CD4-positive, alpha-beta T cell (primary cell): ENCODE measurements at places on chromosomes 1 and 21. TPM values are rescaled to one million over a fixed set of nuclear protein-coding genes. Genes with fewer than 3 reads are reported as not detected.
A peak's percentile ranks its signal among the peaks of the same experiment; 100 is the strongest.

DNA sequence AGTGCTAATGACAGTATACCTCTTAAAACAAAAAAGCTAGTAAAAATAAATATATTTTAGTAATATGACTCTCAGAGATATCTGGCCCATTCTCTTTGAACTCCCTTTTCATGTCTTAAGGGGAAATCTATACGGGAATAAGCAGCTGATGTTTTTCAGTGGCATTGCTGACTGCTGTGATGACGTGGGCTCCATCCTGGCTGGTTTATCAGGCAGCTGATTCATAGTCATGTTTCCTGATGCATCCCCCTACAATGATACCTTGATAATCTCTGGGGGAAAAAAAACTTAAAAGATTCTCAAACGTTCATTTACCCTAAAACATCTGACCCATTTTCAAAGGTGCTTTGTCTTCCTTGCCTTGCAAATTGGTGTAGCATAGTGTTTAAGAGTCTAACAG, 53.8 kb downstream of the ABCA4 start:
- H3K27me3 ChIP-seq: no peaks in the 10 kb centered on the region
- no peaks in the 10 kb centered on the region for H3K4me1 ChIP-seq
- DNase-seq: no peak
- no peaks in the 10 kb centered on the region for H3K36me3 ChIP-seq
- no peak overlapping the region for H3K4me3 ChIP-seq

- peaks cover 34% of the 10 kb centered on the region for H3K27me3 ChIP-seq
- H3K4me3 ChIP-seq: peak overlapping the region; percentile 34
- DNase-seq: no peak
- H3K36me3 ChIP-seq: no peaks in the 10 kb centered on the region
- H3K4me1 ChIP-seq: peaks cover 17% of the 10 kb centered on the region
Observed at GRCh38 chr1:65146908-65147423, 1.0 kb upstream of the AK4 start.

DNA sequence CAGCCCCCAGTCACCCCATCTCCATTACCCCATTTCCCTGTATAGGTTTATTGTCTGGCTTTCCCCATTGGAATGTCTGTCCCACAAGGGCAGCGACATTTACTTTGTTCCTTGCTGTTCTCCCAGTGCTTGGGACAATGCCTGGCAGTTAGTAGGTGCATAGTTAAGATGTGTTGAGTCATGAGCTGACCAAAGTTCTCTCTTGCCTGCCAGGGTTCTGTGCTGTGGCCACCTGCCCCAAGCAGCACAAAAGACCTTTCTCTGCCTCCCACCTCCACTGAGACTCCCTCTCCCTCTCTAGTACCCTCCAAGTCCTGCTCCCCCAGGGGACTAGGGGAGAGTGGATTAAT, 40.0 kb downstream of the TMCO4 start:
- no peak for DNase-seq
- no peak overlapping the region for H3K27ac ChIP-seq
- no peaks in the 10 kb centered on the region for H3K4me1 ChIP-seq

The SH2D2A gene
- total RNA-seq: 51.8 TPM

GRCh38 chr1:2607641-2608091, 21.1 kb downstream of the PRXL2B start:
- H3K27ac ChIP-seq: no peak overlapping the region
- DNase-seq: no peak
- peaks cover 3% of the 10 kb centered on the region for H3K4me1 ChIP-seq
- no peaks in the 10 kb centered on the region for H3K27me3 ChIP-seq
- H3K36me3 ChIP-seq: no peaks in the 10 kb centered on the region

GRCh38 chr1:81540216-81540615, 260.5 kb upstream of the ADGRL2 start:
- no peaks in the 10 kb centered on the region for H3K36me3 ChIP-seq
- H3K27me3 ChIP-seq: no peaks in the 10 kb centered on the region
- no peak for DNase-seq
- no peak overlapping the region for H3K4me3 ChIP-seq

GRCh38 chr1:94803517-94804441, 16.4 kb upstream of the SLC44A3 start:
- H3K4me3 ChIP-seq: no peak overlapping the region
- H3K4me1 ChIP-seq: peaks cover 5% of the 10 kb centered on the region
- no peaks in the 10 kb centered on the region for H3K36me3 ChIP-seq

DNA sequence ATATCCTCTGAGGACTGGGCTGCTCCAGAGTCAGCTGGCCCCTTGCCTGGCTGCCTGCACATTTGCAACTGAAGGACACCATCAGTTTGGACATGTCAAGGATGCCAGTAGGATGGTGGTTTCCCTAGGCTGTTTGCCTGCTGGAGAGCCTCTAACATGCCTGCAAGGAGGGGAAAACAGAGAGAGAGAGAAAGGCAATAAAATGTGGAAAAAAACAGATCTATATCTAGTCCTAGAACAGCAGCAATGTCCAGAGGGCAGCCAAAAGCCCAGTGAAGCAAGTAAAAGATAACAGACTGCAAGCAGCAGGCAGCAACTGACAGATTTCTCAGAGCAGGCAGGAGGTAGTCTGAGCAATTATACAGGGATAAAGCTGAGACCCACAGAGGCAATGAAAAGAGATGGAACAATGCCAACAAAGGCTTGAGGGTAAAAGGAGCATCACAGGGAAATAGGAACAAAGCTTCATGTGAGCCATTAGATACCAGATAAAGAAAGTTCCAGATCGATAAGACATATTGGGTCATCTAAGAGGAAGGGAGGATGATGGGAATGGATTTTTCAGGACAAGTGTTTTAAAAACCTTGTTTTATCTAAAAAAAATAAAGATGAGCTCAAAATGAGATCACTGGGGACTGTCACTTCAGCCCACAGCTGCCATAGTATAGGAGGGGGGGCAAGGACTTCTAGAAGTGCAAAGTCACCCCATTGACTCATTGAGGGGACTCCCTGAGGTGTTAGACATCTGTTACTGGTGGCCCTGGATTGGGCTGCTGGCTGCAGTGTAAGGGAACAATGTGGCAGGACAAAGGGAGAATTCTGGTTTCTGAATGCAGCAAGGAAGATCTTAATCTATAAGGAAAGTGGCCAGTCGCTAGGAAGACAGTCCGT, 38.6 kb upstream of the GADD45A start:
- H3K4me1 ChIP-seq: no peaks in the 10 kb centered on the region
- no peak overlapping the region for H3K27ac ChIP-seq
- no peak overlapping the region for H3K4me3 ChIP-seq
- no peaks in the 10 kb centered on the region for H3K36me3 ChIP-seq

DNA sequence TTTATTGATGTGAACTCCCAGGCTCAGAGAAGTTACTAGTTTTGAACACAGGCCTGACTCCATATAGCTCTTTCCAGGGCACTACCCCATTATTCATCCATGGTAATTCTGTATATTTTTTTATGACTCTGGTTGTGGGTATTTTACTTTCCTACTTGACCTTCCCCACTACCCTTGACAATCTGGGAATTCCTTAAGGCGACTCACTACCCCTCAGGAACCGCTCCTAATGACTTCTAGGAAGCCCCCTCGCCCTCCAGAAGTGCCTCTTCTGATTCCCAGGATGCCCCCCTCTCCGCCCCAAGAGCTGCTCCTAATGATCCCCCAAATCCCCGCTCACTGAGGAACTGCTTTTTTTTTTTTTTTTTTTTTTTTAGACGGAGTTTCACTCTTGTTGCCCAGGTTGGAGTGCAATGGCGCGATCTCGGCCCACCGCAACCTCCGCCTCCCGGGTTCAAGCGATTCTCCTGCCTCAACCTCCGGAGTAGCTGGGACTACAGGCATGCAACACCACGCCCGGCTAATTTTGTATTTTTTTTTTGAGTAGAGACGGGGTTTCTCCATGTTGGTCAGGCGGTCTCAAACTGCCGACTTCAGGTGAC, 972 bp upstream of the KDM4A start:
- H3K27ac ChIP-seq: no peak overlapping the region
- peak overlapping the region; percentile 91 for H3K4me3 ChIP-seq
- H3K36me3 ChIP-seq: peaks cover 11% of the 10 kb centered on the region
- no peak for DNase-seq

DNA sequence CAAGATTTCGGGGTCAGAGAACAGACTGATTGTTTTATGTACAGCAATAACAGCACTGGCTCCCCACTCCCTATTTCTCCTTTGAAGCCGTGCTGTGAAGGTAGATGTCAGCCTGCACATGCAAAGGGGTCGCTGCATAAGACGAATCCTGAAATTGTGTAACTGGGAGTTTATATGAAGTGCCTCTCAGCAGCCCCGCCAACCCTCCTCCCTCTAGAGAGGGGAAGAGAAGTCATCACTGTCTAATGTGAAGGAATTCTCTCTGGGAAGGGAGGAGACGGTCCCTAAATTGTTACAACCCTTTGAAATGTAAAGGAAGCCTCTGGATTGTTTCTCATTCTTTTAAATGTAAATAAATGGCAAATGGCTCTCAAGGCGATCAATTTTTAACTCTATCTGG, 545.3 kb downstream of the PLA2G4A start:
- no peak for DNase-seq
- H3K27ac ChIP-seq: no peak overlapping the region

The SLAMF9 gene
- not detected for total RNA-seq

The LINGO4 gene
- total RNA-seq: 0.06 TPM

DNA sequence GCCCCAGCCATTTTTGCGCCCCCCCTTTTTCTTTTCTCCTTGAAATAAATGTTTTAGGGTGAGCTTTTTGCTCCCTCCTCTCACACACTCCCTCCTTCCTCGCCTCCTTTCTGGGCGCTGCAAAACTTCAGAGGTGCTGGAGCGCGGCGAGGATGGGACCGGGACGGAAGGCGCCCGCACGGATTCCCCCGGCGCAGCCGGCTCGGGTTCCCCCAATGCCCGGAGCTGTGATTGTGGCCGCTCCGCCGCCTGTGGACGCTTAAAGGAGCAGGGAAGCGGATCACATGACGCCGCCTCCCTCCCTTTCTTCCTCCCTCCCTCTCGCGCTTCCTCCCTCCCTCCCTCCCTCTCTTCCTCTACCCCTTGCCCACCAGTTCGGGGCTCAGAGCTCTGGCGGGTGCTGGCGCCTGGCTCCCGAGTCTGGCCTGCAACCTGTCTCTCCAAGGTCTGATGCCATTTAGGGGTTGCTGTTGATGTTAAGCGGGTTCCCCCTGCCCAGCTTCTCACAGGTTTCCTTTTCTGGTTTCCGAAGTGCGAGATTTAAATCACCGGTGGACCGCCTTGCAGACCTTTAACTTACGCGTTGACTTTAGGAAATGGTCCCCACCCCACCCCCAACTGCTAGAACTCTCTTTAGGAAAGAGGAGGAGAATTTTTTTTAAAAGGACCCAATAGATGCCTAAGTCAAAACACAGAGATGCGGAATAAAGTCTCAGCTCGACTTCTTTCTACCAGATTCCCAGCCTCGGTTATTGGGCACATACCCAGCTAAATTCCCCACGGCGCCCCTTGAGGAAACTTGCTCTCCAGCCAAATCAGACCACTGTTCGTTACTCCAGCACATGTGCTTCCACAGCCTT, at the start of gene WLS:
TSS of gene WLS (minus strand) at position 235 of the 860 bp plus-strand sequence. CDS start at position 11, 224 bp downstream.
- H3K27me3 ChIP-seq: peaks cover 53% of the 10 kb centered on the region
- H3K36me3 ChIP-seq: no peaks in the 10 kb centered on the region
- no peak within 1 kb of the TSS for H3K27ac ChIP-seq
- peaks cover 4% of the 10 kb centered on the region for H3K4me1 ChIP-seq
- DNase-seq: peak; percentile 13
- peak within 1 kb of the TSS; percentile 12 for H3K4me3 ChIP-seq

The SAMD11 gene
- not detected for total RNA-seq

- H3K36me3 ChIP-seq: no peaks in the 10 kb centered on the region
- no peaks in the 10 kb centered on the region for H3K4me1 ChIP-seq
- DNase-seq: no peak
- H3K27me3 ChIP-seq: no peaks in the 10 kb centered on the region
- H3K4me3 ChIP-seq: no peak overlapping the region
Observed at GRCh38 chr1:190049314-190049713, 428.4 kb downstream of the BRINP3 start.

GRCh38 chr1:114112775-114113174, 40.9 kb downstream of the SYT6 start:
- H3K4me1 ChIP-seq: peaks cover 15% of the 10 kb centered on the region
- no peak overlapping the region for H3K4me3 ChIP-seq
- no peaks in the 10 kb centered on the region for H3K36me3 ChIP-seq
- peaks cover 2% of the 10 kb centered on the region for H3K27me3 ChIP-seq
- no peak overlapping the region for H3K27ac ChIP-seq
- DNase-seq: no peak

GRCh38 chr1:75967719-75968118, 35.5 kb upstream of the ASB17 start:
- no peak for DNase-seq
- H3K4me1 ChIP-seq: no peaks in the 10 kb centered on the region
- H3K36me3 ChIP-seq: no peaks in the 10 kb centered on the region
- no peak overlapping the region for H3K4me3 ChIP-seq
- H3K27ac ChIP-seq: no peak overlapping the region

The S100A3 gene
- not detected for total RNA-seq

DNA sequence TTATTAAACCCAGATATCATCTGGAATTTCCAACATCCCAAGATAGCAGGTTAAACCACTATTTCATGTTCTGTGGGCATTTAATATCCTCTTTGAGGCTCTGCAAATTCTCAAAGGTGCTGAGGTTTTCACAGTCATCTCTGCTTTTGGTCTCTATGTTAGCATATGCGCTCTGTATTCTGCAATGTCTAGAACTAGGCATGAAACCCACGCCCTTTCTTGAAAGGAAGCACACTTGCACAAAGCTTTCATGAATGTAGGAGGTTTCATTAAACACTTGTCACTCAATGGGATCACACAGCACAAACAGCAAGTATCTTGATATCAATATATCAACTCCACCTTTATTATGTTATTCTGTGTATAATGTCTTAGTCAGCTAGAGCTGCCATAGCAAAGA, 172.0 kb upstream of the USP24 start:
- H3K27me3 ChIP-seq: no peaks in the 10 kb centered on the region
- H3K4me1 ChIP-seq: no peaks in the 10 kb centered on the region
- H3K4me3 ChIP-seq: no peak overlapping the region
- no peak overlapping the region for H3K27ac ChIP-seq
- H3K36me3 ChIP-seq: no peaks in the 10 kb centered on the region

GRCh38 chr1:39145331-39145965, 59.0 kb upstream of the MACF1 start:
- H3K4me1 ChIP-seq: no peaks in the 10 kb centered on the region
- no peak for DNase-seq
- H3K27ac ChIP-seq: no peak overlapping the region

The CCDC181 gene
- not detected for total RNA-seq

DNA sequence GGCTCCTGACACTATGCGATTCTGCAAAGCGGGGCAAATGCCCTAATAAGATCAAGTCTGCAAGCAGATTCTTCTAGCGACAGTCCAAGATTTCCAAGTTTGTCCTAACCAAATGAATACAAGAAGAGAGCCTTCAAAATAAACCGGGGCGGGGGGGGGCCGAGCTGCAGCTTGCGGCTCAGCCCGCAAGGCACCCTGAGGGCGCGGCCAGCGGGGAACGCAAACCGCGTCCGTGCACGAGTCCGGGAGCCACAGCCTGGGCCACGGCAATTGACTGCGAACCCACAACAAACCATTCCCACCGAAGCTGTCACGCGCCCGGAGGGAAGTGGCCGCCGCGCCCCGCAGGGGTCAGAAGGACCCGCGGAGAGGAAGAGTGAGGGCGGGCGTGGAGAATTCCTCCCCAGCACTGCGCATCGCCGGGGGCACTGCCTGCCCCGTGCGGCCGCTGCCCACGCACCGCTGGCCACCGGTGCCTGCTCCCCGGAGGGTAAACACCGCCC, 687 bp downstream of the TGFBR3 start:
- H3K36me3 ChIP-seq: no peaks in the 10 kb centered on the region
- no peaks in the 10 kb centered on the region for H3K27me3 ChIP-seq
